ENCODE measurements at places on chromosomes 1 and 21. TPM values are rescaled to one million over a fixed set of nuclear protein-coding genes. Genes with fewer than 3 reads are reported as not detected.

The AVPR1B gene
- not detected for total RNA-seq

The PLPPR5 gene
- total RNA-seq, result not detected

The OVAAL gene
- total RNA-seq, result 2.0 TPM

The CHRM3 gene
- 0.35 TPM for total RNA-seq

The AADACL3 gene
- total RNA-seq, result not detected

The AK2 gene
- 129 TPM for total RNA-seq

The LEFTY2 gene
- total RNA-seq, result 0.19 TPM

The AIRE gene
- total RNA-seq, result not detected

The USH2A gene
- 1.3 TPM for total RNA-seq

The S100A16 gene
- total RNA-seq, result 49.2 TPM

The NEXN gene
- 365 TPM for total RNA-seq

The PRELP gene
- 27.1 TPM for total RNA-seq

The C1orf210 gene
- not detected for total RNA-seq

The RAVER2 gene
- total RNA-seq, result 30.1 TPM

The HTR6 gene
- total RNA-seq, result not detected

The ATP1A4 gene
- not detected for total RNA-seq

Measured in Right ventricle myocardium inferior (tissue), 1 donor.